ENCODE measurements at places on chromosomes 3 and 15.

GRCh38 chr15:90774731-90775514, 57.8 kb downstream of the BLM start:
- DNase-seq: no peak

DNA sequence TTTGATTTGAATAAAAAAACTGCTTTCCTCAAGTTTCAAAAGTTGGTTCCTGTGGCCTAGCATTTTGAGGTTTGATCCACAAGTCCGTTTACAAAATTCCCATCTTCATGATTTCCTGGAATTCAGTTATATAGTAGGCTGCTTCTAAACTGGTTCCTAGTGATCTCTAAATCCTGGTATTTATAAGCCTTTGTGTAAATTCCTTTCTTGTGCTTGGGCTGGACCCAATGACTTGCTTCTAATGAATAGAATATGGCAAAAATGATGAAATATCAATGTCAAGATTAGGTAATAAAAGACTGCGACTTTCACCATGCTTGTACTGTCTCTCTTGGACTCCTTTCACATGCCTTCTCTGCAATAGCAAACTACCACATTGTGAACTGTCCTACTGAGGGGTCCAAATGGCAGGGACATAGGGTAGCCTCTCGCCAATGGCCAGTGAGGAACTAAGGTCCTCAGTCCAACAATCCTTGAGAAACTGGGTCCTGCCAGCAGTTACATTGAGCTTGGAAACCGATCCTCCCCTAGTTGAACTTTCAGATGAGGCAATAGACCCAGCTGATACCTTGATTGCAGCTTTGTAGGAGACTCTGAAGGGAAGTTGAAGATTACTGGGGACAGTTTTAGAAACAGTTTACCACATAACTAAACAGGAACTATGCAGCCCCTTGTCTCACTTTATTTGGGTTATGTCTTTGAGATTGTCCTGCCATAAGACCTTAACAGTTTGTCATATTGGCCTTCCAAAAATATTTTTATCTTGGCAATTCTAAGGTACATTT, 303.9 kb upstream of the TBC1D5 start:
- no peak for DNase-seq

- DNase-seq: no peak
Observed at GRCh38 chr3:124597979-124598378, 132.3 kb upstream of the UMPS start.

- DNase-seq: no peak
Observed at GRCh38 chr3:56295161-56295560, 173.1 kb downstream of the ERC2 start.

- no peak for DNase-seq
Observed at GRCh38 chr3:195372220-195372619, 70.6 kb downstream of the ACAP2 start.

GRCh38 chr3:115913069-115913686, 289.9 kb downstream of the GAP43 start:
- DNase-seq: no peak

DNA sequence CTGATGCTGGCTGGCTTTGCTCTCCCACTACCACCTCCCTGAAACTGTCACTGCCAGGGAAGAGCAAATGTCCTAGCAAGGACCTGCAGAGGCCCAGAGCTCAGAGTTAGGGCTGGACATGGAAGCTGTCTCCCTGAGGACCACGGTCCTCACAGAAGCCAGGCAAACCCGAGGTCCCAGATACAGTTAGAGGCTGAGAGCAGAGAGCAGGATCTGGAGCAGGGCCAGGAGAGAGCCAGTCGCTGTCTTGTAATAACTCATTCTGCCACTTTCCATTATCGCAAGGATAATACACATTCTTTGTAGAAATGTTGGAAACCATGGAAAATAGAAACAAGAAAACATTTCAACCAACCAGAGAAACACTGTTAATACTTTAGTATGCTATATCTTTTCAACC, 10.1 kb downstream of the GHSR start:
- no peak for DNase-seq

DNA sequence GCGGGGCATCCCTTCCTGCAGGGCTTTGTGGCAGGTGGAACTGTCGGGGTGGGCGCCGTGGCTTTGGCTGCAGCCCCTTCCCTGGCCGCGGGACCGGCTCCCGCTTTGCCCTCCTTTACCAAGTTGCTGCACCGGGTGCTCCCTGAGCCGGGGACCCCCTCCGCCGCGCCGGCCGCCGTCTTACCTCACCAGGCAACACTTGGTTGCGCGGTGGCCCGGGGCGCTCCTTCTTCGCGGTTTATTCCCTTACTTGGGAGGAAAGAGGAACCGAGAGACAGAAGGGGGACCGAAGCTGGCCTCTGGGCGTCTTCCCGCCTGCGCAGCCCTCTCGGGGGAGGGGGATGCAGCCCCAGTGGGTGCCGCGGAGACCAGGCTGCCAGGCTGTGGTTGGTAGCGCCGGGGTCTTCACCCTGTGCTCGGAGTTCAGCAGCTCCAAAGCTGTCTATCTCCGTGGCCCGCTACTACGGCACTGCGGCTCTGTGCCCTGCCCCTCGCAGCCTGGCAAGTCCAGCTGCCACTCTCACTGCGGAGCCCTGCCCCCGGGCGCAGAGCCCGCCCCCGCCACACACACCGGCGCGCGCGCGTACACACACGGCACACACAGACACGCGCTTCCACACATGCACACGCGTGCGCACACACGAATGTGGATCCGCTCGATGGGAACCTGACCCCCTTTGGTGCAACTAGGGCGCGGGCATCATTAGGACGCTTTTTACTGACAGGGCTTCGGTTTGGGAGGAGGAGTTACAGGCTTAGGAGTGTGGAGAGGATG, at the start of gene DGKG:
Gene DGKG, minus strand, starts transcription at position 473 of the 775 bp plus-strand sequence. CDS start 41,775 bp downstream, outside the sequence.
- DNase-seq: peak; percentile 59

GRCh38 chr15:31485431-31485830, 158.8 kb downstream of the KLF13 start:
- no peak for DNase-seq

GRCh38 chr15:33215941-33216872, 21.7 kb upstream of the FMN1 start:
- peak; percentile 50 for DNase-seq

GRCh38 chr15:63718590-63719035, 115.1 kb downstream of the HERC1 start:
- no peak for DNase-seq

GRCh38 chr15:22778796-22779195, 7.6 kb upstream of the NIPA1 start:
- DNase-seq: no peak

- no peak for DNase-seq
Observed at GRCh38 chr3:5047764-5048419, 68.7 kb downstream of the BHLHE40 start.

- no peak for DNase-seq
Observed at GRCh38 chr3:56800832-56801661, 702 bp downstream of the ARHGEF3 start.

- DNase-seq: no peak
Observed at GRCh38 chr3:142726017-142726416, 2.2 kb downstream of the TRPC1 start.

GRCh38 chr3:190173426-190173825, 52.7 kb upstream of the P3H2 start:
- DNase-seq: no peak

GRCh38 chr3:193704431-193704830, 111.4 kb downstream of the OPA1 start:
- DNase-seq: no peak

- peak; percentile 1 for DNase-seq
Observed at GRCh38 chr3:154540950-154541604, 111.1 kb upstream of the GPR149 start.

GRCh38 chr3:141096164-141096563, 45.0 kb downstream of the SPSB4 start:
- no peak for DNase-seq

DNA sequence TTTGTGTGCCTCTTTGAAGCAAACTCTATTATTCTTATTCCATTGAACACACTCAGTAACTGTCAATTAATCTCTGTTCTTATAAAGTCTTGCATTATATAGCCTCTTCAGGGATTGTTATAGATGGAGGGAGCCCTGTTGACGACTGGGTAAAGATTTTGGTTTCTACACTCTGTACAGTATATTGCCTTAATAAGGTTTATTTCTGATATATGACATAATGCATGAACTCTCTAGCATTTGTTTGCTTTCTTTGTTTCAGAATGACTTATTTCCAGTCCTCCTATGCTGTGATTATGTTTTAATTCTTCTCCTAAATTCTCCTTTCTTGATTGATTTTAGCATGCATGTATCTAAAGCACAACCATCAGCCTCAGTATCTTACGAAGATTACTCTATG, 494.9 kb downstream of the DIPK2A start:
- no peak for DNase-seq

- no peak for DNase-seq
Observed at GRCh38 chr3:123374016-123374415, 74.9 kb downstream of the ADCY5 start.

- DNase-seq: no peak
Observed at GRCh38 chr15:99749386-99749785, 16.1 kb upstream of the LYSMD4 start.

DNA sequence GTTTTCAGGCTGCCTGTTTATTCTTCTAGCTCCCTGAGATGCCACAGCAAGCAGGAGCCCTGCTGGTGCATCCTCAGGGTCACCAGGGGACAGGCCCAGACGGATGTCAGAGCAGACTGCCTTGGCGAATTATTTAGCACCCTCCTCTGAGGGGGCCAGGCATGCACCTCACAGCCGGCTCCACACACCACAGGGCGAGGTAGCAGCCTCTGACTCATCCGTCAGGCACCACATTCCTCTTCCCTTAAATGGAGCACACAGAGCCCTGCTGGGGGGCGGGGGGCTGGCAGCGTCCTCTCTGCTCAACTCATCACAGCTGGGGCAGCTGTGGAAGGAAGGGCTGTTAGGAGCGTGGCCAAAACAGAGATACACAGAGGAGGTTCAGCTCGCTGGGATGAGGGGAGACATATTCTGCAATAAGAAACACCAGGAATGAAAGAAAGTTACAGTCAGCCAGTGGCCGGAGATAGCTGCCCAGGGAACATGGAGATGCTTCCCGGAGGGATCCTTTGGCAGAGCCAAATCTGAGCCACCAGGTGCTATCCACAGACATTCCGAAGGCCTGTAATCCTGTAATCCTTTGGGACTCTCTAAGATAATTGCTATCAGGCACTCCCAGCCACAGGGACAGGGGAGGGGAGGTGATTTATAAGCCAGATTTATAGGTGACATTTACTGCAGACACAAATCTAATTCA, 13.9 kb upstream of the PRICKLE2 start:
- no peak for DNase-seq

DNA sequence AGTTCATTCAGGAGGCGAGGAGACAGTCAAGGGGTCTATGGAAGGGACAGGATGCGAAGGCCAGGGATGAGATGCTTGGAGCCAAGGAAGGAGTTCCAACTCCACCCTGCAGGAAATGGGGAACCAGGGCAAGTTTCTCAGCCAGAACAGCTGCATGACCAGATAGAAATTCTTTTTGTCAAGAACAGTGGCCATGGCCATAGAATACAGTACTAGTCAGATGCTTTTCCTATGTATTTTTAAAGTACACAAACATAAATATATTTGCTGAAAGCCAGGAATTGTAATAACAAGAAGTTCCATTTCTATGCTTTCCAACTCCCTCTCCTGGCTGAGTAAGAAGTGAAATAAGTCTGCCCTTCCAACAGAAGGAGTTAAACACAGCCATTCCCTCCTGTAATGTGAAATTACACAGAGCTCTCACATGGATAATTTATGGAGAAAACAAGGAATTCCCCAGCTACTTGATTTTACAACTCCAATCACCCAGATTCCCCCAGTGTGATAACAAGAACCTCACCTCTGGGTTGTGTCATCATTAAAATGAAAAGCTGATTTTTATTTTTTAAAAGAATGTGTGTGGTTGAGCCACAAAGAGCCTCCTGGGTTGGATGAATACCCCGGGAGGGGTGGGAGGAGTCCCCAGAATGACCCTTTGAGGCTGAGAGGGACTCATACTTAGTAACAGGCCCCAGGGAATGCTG, 124.6 kb upstream of the ARHGEF3 start:
- no peak for DNase-seq

GRCh38 chr3:177284383-177284881, 87.2 kb upstream of the TBL1XR1 start:
- DNase-seq: peak; percentile 44

- no peak for DNase-seq
Observed at GRCh38 chr3:129259612-129260477, 10.4 kb downstream of the COPG1 start.

DNA sequence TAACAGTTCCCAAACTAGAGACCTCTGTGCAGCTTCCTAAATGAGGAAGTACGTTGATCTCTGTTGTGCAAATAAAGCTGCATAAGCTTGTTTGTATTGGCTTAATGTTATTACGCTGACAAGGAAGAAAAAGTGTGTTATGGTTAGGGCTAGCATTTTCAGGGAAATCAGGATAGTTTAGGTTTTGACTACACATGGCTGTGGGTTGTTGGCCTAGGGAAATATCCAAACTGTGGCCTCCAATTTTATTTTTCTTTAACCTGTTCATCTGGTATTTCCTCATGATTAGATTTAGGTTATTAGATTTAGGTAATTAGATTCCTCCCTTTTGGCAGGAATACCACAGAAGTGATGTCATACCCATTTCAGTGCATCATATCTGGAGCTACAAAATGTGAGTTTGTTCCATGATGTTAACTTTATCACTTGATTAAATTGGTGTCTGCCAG, 8.7 kb upstream of the MCCC1 start:
- no peak for DNase-seq

All from activated CD4-positive, alpha-beta T cell treated with anti-CD3 and anti-CD28 coated beads, Interleukin-10, Interleukin-2, amounts not matched to agents 100 ng/mL and 50 ng/mL, durations not matched to agents 16 hours and 8 hours (primary cell).